ENCODE measurements at places on chromosomes 4 and X.

- DNase-seq: no peak
Observed at GRCh38 chr4:136281307-136281706, 1251.0 kb downstream of the PCDH18 start.

DNA sequence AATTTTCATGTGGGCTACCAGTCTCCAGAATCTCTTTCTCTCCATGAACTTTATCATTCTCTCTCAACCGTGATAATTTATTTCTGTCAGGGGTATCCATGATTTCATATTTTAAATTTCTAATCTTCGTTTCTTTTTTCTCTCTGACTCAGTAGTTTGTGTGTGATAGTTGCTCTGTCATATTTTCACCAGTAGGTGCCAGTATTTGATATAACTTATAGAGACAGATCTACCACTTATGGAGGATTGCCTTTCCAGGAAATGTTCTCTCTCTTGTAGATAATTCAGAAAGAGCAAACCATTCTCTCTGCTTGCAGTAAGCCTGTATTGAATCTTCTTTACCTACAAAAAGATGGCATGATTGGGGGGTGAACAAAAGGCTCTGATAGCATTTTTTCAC, 79.3 kb upstream of the DYNLT3 start:
- peak; percentile 40 for DNase-seq

GRCh38 chr4:122901247-122902010, 21.0 kb downstream of the NUDT6 start:
- DNase-seq: no peak

DNA sequence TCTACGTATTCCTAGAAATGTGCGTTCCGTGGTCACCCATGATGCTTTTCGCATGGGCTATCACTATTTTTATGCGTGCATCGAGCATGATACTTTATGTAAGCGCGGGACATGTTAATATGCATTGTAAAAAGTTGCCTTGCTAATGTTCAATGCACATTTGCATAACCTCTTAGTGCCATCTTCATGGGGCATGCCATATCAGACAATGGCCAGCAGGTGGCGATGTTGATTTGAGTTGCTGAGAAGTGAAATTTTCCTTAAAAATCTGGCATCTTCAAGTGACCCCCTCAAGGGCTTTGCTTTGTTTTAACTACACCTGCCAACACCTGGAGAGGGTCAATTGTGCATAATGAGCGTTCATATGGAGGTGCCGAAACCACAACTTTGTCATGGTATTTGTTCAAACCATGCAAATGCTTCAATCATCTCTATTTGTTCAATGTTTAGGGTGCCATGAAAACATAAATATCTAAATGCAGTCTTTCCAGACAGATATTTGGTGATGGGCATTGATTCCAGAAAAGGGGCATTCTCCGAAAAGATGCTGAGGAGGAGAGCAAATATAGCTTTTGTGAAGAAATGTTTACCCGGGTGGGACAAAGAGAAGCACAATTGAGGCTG, 833.9 kb upstream of the PRKX start:
- DNase-seq: peak; percentile 46
